ENCODE measurements at places on chromosomes 12 and 14.

GRCh38 chr14:102605029-102605428 lies 12.6 kb downstream of the RCOR1 start:
- no peak for DNase-seq

DNA sequence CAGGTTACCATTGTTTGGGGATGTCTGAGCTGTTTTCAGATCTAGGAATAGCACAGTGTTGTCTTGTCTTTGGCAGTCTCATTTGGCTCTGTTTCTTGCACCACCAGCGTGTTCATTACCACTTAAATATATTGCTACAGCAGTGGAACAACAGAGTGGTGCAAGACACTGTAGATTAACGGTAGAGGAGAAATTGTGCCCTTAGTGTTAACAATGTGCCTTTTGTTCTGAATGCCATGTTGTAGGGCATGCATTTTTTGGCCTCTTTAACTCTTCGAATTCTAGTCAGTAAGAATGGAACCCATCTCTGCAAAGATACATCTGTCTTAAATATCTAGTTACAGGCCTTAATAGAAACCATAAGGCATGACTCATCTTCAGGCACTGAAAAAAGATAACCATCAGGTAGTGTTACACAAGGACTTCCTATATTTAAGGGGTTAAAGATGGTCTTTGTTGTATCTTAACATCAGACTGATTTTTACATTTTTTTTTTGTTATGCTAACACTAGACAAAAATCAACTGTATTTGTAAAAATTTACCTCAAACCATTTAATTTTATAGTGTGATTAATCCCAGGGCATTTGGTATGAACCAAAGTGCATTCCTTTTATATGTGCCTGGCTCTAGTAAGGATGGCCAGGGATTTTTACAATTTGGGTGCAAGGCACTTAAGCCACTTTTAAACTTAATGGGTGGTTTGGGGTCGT lies 12.9 kb downstream of the DYRK2 start:
- DNase-seq: peak; percentile 7

GRCh38 chr12:71742998-71743397 lies 11.7 kb upstream of the RAB21 start:
- no peak for DNase-seq

GRCh38 chr12:132492522-132492921 lies 2.6 kb downstream of the FBRSL1 start:
- DNase-seq: no peak

DNA sequence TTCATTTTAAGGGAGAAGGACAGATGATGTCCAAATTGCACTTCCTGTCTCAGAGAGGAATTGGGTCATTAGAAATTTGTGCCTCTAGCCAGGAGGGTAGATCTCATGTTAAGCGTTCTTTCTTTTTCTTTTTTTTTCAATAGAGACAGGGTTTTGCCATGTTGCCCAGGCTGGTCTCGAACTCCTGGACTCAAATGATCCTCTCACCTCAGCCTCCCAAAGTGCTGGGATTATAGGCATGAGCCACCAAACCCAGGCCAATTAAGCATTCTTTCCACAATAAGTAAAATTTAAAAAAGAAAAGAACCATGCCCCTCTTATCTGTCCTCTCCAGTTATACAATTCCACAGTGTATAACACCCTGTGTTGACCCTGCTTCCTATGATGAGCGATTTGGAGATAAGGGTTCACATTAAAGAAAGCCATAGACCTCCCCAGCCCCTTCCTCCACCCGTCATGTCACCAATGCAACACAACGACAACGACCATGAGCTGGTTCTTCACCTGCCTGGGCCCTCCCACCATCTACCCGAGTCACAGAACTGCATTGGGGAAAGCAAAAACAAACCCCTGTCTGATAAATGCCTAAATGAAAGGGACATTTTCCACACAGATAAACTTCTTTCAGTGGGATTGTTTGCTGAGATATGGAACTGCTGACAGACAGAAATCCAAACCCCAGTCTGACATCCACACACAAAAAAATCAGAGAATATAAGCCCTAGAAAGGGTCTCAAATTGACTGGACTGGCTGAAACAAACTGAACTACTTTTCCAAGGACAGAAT lies 37.3 kb downstream of the SSH1 start:
- no peak for DNase-seq

DNA sequence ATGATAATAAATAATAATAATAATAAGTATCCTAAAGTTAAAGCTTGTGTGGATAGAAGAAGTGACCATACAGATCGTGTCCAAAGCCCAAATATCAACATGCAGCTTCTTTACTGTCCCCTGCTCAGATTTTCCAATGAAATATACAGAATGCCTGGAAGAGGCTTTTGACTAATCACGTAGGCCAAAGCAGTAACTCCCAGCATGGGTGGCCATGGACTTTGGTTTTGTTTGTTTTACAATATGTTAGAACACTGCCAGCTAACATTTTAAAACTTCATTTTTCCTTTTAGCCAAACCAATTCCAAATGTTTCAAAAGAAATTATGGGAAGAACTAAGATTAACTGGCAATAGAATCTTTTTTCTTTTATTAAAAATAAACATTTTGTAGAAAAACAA lies 400.0 kb upstream of the FLRT2 start:
- DNase-seq: no peak

GRCh38 chr14:105979446-105979845 lies 453.1 kb downstream of the TMEM121 start:
- no peak for DNase-seq

DNA sequence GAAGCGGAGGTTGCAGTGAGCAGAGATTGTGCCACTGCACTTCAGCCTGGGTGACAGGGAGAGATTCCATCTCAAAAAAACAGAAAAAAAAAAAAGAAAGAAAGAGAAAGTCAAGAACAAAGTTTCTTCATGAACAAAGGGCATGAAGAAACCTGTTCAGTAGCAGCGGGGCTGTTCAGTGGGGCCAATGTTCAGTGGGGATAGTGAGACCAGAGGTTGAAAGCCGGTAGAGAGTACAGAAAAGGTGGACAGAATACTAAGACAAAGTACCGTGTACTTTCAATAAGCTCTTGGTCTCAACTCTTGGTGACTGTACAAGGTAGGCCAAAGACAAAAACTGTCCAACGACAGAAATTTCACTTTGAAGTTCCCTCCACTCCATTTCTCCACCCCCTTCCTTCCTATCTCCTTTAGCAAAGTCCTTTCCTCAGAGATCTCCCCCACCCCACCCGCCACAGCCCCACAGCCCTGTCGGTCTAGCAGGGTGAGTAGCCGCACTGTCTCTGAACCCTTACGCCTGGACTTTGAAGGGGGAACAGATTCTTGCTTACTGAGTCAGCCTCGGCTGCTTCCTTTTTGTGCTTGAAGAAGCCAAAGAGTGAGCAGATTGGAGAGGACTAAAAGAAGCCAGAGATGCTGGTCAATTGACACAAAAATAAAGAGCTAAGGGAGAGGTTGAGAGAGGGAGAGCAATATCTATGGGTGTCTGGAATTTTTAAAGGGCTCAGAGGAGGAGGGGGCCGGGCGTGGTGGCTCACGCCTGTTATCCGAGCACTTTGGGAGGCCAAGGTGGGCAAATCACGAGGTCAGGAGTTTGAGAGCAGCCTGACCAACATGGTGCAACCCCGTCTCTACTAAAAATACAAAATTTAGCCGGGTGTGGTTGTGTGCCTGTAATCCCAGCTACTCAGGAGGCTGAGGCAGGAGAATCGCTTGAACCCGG lies 44.2 kb upstream of the FOS start:
- DNase-seq: no peak

DNA sequence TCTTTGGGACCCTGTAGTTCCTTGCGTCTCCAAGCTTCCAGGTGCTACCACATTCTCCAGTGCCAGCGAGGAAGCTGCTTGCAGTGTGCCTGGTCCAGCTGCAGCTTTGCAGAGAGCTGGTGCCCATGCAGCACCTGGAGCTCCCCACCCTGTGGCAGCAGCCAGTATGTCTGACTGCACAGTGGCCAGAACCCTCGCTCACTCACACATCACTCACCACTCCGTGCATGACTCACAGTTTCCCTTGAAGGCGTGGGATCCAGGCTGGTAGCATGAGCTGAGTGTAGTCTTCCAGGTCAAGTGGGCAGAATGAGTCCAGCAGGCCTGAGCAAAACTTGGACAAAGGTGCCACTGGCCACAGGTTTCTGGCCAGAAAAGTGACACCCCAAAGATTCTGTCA lies 33.6 kb downstream of the SDR9C7 start:
- DNase-seq: no peak

GRCh38 chr14:41449066-41449465 lies 157.6 kb upstream of the LRFN5 start:
- no peak for DNase-seq

DNA sequence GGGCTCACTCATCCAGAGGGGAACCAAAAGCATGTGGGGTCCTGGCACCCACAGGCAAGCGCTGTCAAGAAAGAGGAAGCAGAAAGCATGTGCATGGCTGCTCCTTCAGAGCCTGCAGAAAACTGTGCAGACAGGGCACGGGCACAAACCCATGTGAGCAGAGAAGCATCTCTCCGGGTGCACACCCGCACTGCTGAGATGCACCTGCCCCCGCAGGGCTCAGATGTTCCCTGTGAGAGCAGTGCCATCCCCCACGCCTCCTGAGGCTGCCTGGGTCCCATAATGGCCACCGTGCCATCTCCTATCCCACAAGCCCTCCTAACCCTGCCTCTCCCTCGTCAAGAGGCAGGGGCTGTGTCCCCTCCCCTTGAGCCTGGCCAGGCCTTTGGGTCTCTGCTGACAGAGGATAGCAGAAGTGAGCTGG lies 32.3 kb upstream of the INF2 start:
- DNase-seq: no peak
